ENCODE measurements at places on chromosomes 3 and 15. TPM values are rescaled to one million over a fixed set of nuclear protein-coding genes. Genes with fewer than 3 reads are reported as not detected.
A peak's percentile ranks its signal among the peaks of the same experiment; 100 is the strongest.

DNA sequence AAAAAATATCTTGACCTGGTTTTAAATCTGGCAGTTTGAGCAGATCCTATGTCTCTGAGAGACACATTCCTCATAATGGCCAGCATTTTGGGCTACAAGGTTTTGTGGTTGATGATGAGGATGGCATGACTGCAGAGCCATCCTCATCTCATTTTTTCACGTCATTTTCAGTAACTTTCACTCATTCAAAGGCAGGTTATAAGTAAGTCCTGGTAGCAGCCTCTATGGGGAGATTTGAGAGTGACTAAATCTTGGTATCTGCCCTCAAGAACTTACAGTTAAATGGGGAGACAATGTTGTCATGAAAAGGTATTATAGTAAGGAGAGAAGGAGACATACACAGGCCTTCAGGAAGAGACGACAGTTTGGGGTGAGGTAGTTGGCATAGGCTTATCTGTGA, 14.5 kb downstream of the TIGIT start:
- no peak for DNase-seq

Gene THRB
- total RNA-seq: not detected

DNA sequence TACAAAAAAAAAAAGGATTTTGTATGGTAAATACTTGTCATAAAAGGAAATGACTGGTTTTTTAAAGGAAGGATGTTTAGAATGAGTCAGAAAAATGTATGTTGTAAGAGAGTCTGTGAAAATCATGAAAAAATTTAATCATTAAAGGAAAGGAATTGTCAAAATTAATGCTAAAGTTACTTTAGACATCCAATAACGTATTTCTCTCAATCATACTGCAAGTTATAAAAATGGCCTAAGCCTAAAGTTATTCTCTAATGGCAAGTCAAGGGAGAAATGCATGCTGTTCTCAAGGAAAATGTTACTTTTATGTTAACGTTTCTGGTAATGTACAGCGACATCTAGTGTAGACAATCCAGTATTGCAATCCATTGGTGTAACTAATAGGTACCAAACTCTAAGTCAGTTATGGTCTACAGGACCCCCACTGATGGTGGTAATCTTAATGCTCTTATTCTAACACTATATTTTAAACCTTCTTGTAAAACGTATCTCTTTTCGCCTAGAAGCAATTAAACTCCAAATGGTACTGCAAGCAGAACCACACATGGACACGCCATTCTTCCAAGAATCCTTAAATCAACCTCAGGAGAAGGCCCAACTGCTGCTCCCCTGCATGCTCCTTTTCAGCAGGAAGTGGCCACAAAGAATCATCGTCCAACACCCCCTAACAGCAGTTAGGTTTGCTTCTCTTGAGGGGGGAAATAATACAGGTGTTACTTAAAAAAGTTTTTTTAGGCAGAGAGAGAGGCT, 35.2 kb downstream of the NCEH1 start:
- no peak for DNase-seq

Gene C3orf22
- total RNA-seq: not detected

Gene CYP19A1
- not detected for total RNA-seq

Gene GUCA1C
- not detected for total RNA-seq

DNA sequence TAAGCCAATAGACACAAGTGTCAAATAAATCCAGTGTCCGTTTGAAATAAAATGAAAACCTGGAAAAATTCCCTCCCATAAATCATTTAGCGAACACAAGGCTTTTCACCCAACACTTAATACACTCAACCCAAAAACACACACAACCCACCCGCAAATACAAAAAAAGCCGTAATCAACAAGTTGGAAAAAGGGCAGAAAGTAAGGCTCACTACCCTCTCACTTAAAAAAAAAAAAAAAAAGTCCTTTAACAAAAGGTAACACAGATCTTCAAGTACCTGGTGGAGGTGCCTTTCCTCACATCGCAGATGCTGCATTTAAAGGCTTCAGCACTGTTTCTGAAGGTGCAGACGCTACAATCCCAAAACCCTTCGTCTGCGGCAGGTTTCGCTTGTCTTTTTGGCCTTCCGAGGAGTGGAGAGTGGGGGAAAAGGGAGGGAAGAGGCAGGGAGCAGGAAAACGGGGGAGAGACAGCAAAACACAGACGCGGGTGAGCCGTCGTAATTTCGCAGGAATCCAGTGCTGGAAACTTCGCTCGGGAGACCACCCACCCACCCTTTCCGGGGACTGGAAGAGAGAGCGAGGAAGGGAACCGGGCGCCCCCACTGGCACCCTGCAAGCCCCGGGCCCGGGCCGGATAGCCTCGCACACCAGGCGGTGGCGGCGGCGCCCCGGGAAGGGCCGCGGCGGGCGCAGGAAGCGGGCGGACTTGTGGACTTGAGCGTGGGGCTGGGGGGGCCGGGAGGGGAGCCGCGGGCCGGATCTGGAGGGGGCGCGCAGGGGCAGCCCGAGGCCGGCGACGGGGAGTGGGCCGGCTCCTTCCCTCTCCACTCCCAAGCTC, 401.8 kb downstream of the SHQ1 start:
- peak; percentile 48 for DNase-seq

DNA sequence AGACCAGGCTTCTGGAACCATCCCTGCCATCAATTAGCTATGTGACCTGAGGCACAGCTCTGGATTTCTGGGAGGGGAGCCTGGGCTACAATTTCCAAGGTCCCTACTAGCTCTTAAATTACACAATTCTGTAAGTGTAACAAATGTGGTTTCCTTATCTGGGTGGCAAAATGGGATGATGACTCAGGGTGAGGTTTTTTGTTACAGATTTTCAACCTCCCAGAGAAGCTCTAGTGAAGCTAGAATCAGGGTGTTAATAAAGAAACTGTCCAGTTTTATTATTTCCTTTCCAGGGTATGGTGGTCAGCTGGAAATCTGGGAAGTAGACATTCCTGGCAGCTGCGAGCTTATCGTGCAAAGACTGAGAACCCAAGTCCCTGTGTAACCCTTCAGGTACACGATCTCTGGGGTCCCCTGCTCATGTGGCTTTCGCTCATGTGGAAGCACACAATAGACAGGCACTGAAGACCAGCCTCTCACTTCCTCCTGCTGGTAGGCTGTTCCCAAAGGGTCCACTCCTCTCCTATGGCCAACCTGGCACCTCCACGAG, 7.3 kb downstream of the RAB27A start:
- no peak for DNase-seq

- no peak for DNase-seq
Measured at GRCh38 chr3:171811295-171811912, 1.1 kb upstream of the PLD1 start.

DNA sequence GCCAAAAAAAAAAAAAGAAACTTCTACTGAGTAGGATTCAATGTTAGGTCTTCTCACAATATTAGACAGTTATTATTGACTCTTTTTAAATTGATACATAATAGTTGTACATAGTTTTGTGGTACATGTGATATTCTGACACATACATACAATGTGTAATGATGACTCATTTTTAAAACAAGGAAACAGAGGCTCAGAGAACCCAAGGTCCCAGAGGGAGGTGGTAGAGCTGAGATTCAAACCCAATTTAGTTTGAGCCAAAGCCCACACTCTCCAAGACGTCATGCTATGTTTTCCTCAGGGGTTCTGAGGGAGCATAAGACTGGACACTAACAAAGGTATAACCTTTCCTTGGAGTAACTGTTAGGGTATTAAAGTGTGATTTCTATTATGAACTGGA, 40.6 kb downstream of the MYO5C start:
- no peak for DNase-seq

DNA sequence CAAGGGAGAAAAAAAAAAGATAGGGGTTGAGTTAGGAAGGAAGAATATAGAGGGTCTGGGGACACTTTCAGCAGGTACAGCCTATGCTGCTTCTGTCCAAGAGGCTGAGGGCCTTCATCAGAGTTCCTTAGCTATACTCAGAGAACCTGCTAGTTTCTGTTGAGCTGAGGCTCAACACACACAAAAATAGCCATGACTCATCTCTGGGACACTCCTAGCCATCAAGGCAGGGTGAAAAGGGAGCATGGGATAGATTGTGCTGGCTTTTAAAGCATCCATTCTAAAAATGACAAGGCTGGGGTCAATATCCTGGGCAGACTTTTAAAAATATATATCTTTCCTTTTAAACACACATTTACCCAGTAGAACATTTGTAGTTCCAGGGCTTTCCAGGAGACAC, 2.8 kb upstream of the RTP2 start:
- no peak for DNase-seq

Gene ST6GAL1
- total RNA-seq: 11.8 TPM

DNA sequence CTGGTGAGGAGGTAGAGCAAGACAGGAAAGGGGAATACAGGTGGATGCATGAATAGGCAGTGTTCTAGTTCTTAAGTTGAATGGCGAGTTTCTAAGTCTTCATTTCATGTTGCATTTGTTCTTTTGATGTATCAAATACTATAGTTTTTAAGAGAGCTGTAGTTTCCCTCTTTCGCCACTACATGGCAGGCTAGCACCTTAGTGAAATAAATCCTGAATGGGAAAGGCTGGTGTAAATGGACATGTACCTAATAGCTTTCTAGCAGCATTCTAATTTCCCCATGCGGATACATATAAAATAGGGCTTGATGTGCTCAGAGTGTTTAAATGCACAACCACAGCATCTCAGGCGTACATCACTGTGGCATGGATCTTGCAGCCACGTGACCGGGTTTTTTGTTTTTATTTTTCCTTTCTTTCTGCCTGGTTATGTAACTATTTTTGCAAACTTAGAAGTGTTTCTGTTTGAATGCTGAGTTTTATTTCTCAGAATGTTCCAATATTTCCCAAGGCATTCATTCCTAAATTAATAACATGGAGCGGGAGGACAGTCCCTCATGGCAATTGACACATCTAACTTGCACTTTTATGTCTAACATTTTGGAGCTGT, 23.5 kb upstream of the CLN6 start:
- DNase-seq: peak; percentile 86

Gene ARL13B
- 21.6 TPM for total RNA-seq

Gene INKA1
- 5.2 TPM for total RNA-seq

DNA sequence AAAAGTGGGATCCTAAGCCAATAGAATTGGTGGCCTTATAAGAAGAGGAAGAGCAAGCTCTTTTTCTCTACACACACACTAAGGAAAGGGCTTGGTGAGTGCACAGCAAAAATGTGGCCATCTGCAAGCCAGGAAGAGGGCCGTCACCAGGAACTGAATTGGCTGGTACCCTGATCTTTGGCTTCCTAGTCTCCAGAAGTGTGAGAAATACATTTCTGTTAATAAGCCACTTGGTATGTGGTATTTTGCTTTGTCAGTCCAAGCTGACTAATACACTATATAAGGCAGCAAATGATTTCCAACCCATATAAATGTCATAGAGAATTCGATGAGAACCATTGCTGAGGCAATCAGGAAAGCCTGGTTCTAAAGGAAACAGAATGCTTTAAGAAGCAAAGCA, 816.3 kb upstream of the SEMA6D start:
- no peak for DNase-seq

Gene CNTN3
- not detected for total RNA-seq

- DNase-seq: no peak
Measured at GRCh38 chr3:134056464-134056891, 26.8 kb upstream of the SLCO2A1 start.

DNA sequence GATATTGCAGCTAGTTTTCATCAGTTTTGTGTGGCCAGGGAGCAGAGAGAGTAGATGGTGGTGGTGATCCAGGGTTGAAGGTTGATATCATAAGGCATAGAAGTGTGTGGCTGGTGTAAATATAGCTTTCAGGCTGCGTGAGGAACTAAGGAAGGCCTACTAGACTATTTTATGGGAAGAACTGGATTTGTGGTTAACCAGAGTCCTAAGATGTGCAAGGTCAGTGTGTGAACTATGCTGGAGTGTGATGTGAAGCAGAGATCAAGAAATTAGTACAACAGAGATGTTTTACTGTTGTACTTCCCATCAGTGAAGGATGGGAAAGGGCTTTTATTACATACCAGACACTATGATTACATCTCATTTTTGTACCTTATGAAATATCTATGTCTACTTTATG, 41.5 kb downstream of the MAPK6 start:
- DNase-seq: no peak

DNA sequence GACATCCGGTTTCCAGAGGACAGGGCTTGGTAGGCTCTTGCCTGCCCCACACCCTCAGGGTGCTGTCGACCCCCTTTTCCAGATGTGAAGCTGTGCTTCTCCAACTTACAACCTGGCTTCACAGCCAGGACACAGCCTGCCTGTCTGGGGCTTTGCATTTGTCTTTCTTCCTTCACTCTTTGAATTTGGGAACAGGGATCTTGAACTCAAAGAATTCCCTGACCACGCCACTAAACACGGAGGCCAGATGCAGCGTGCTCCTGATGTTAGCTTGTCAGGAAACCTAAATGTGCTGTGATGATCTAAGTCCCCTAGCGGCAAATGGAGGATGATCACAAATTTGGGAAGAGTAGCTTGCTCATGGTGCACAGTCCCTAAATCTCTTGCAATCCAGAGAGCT, 244.8 kb upstream of the RGMA start:
- no peak for DNase-seq

DNA sequence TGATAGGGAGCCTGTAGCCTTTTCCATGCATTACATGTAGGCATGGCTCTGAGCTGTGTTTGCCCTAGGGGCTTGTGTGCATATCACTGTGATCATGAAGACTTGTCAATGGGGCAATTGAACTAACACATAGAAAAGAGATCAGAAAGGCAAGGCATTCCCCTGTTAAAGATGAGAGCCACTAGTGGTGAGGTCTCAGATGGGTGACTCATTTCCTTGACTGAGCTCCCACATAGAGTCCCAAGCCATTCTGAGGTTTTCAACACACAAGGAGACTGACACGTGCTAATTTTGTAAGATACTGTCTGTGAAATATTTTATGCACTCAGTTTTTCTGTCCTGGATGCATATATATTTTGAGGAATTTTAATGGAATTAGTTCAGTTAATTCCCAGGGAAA, 53.8 kb downstream of the SAMMSON start:
- no peak for DNase-seq

Gene ARL14
- total RNA-seq: not detected

- no peak for DNase-seq
Measured at GRCh38 chr15:58224068-58224467, 85.9 kb downstream of the AQP9 start.

- DNase-seq: no peak
Measured at GRCh38 chr3:186642014-186642413, 1.8 kb downstream of the FETUB start.

DNA sequence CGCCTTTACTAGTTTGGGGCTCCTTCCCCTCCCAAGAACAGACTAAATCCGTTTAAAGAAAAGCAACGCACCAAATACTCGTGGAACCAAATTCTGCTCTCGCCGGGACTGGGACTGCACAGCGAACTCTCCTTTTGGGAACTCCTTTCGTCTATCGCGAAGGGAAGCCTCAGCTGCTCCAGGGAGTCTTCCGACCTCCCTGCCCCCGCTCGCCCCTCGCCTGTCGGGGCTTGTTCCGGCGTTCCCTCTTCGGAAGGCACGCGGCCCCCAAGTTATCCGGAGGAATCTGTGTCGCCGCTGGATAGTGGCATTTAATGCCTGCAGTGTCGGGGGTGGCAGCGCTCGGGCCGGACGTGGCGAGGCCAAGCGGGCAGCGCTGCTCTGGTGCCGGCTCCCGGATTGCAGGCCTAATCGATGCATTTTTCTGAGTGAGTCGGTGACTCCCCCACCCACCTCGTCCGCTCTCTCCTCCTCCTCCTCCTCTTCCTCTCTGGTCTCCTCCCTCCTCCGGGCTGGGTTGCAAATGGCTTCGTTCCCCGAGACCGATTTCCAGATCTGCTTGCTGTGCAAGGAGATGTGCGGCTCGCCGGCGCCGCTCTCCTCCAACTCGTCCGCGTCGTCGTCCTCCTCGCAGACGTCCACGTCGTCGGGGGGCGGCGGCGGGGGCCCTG, at the start of gene TRIM71:
Gene TRIM71 (plus strand): TSS at position 440 of the 671 bp plus-strand sequence. CDS start 84 bp downstream, at position 524.
- no peak for DNase-seq

- no peak for DNase-seq
Measured at GRCh38 chr3:127224118-127224517, 31.2 kb downstream of the PRR23E start.

Data from G401 (cell line).